Activated CD8-positive, alpha-beta T cell treated with anti-CD3 and anti-CD28 coated beads for 36 hours (primary cell): ENCODE measurements at places on chromosomes 16 and 17.

DNA sequence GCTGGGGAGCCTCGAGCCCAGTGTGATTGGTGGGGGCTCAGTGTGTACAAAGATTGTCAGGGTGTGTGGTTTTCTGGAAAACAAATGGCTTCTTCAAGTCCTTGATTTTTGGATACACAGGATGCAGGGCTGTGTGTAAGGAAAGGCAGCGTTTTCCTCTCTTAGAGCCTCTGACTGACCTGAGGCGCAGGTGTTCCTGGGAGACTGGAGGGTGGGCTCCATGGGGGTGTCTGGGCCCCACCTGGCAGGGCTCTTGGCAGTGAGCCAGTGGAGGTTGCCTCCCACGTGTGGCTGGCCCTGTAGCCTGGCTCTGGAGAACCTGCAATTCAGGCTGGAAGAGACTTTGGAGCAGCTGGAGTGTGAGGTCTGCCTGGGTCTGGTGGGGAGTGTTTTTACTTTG is 5.0 kb downstream of the FOXK2 start:
- no peak overlapping the region for H3K4me3 ChIP-seq
- peaks cover 57% of the 10 kb centered on the region for H3K4me1 ChIP-seq
- H3K36me3 ChIP-seq: peaks cover 21% of the 10 kb centered on the region
- no peak for DNase-seq
- no peaks in the 10 kb centered on the region for H3K27me3 ChIP-seq

DNA sequence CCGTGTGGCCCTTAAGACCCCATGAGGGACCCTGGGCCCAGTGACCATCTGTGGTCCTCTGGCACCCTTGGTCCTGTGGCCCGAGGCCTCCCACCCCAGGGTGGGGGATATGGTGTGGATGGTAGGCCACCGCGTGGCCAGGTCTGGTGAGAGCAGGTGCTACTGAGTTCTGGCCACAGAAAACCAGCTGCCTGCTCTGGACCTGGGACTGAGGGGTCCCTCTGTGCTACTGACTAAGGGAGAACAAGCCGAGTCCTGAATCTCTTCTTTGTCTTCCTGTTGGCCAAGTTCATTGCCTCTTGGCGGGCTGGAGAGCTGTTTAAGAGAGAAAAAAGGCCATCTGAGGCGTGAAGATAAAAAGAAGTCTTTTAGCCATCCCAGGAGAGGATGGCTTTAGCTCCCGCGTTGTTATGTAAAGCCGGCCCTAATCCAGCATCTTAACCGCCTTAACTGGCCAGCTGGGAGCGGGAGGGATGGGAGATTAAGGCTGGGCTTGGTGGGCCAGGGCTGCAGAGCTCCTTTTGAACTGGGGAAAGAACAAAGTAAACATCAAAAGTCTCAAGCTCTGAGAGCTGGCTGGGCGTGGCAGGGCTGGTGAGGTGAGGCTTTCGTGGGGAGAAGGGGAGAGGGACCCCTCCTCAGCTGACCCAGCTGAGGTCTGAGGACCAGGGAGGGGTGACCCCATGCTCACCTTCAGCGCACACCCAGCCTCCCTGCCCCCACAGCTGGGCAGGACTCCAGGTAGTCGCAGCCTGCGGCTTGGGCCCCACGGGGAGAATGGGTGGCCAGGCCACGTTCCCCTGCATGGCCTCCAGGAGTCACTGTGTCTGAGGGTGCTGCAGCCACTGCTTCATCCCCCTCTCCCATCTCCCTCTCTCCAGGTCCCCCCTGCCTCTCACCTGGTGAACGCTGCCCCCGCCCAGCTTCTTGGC is 62.4 kb downstream of the NKD1 start:
- H3K4me3 ChIP-seq: no peak overlapping the region
- DNase-seq: no peak
- H3K36me3 ChIP-seq: no peaks in the 10 kb centered on the region
- H3K4me1 ChIP-seq: peaks cover 5% of the 10 kb centered on the region
- no peak overlapping the region for H3K27ac ChIP-seq

DNA sequence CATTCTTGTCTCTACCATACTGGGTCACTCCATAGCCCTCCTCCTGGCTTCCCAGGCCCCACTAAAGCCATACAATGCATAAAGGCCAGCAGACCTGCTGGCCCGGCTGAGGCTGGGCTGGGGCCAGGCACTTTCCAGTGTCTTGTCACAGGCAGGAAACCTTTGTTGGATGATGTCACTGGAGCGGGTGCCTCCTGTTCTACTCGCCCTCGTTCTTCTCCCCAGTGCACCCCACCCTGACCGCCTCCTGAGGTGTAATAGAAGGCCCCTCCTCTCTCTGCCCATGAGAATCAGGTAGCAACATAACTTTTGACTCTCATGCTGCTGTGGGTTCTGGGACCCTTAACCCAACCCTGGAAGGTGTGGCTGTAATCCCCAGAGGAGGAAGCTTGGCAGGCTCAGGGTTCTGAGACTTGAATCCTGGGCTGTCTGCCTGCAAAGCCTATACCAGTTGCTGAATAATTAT is 54.2 kb upstream of the IL34 start:
- no peak overlapping the region for H3K27ac ChIP-seq
- no peak overlapping the region for H3K4me3 ChIP-seq
- H3K36me3 ChIP-seq: no peaks in the 10 kb centered on the region
- H3K4me1 ChIP-seq: no peaks in the 10 kb centered on the region
- no peaks in the 10 kb centered on the region for H3K27me3 ChIP-seq
- no peak for DNase-seq

DNA sequence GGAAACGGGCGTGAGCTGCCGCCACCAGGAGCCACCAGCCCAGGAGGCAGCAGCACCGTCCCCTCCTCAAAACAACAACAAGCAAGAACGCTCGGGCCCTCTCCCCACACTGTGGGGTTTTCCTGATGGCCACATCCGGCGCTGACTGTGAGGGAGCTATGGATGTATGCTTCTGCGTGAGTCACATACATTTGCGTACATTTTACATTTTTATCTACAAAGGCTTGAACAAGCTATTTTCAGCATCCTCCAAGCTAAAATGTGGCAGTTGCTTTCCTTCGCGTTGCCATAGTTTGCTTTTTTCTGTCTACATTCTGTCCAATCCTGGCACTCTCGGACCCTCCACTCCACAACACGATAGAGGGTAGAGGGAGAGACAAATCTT is 2.0 kb upstream of the ABR start:
- H3K4me1 ChIP-seq: peaks cover 15% of the 10 kb centered on the region
- peaks cover 2% of the 10 kb centered on the region for H3K27me3 ChIP-seq
- H3K4me3 ChIP-seq: no peak overlapping the region
- H3K36me3 ChIP-seq: no peaks in the 10 kb centered on the region
- no peak overlapping the region for H3K27ac ChIP-seq

- no peak overlapping the region for H3K27ac ChIP-seq
- no peak overlapping the region for H3K4me3 ChIP-seq
- no peak for DNase-seq
- no peaks in the 10 kb centered on the region for H3K27me3 ChIP-seq
- no peaks in the 10 kb centered on the region for H3K36me3 ChIP-seq
Measured at GRCh38 chr17:17539591-17539990, 43.4 kb upstream of the RASD1 start.

DNA sequence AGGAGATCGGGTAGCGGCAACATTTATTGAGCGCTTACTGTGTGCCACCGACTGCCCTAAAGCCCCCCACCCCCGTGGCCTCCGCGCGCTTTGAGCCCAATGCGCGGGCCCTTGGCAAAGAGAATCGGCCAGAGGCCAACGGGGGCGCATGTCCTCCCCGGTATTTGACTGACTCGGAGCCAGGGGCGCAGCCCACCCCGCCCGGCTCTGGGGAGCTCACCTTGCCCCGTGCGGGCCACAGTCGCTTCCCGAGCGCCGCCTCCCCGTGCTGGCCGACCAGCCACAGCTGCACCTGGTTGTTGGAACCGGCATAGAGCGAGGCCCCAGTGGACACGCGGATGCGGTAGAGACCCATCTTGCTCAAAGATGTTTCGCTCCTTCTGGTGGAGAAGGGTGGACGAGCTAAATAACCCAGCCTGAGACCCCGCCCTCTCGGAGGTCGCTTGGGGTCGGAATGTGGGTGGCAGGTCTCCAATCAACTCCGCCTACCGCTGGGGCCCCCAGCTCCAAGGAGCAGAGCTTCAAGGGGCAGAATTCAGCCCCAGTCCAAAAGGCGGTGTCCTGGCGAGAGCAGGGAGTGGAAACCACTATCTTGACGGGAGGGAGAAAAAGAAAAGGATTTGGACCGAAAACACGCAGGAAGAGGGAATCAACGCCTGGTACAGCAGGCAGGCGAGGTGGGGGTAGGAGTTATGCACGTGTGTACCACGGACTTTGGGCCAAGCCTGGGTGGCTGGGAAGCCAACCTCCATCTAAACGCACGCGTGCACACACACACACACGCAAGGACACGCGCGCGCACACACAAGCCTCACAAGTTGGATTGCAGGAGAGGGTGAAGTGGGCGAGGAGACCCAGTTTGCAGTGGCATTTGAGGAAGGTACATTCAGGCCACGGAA is at the start of gene ALOX15:
ALOX15 (minus strand) TSS at position 382 of the 899 bp plus-strand sequence; CDS start at position 355, 27 bp downstream.
- no peaks in the 10 kb centered on the region for H3K36me3 ChIP-seq
- H3K27me3 ChIP-seq: peaks cover 64% of the 10 kb centered on the region
- peaks cover 16% of the 10 kb centered on the region for H3K4me1 ChIP-seq
- no peak for DNase-seq

GRCh38 chr16:86833136-86833535 is 254.8 kb downstream of the FOXL1 start:
- H3K36me3 ChIP-seq: no peaks in the 10 kb centered on the region
- H3K4me1 ChIP-seq: no peaks in the 10 kb centered on the region
- no peak overlapping the region for H3K27ac ChIP-seq
- no peak overlapping the region for H3K4me3 ChIP-seq

- no peaks in the 10 kb centered on the region for H3K4me1 ChIP-seq
- no peak overlapping the region for H3K27ac ChIP-seq
- no peak overlapping the region for H3K4me3 ChIP-seq
- H3K36me3 ChIP-seq: no peaks in the 10 kb centered on the region
- H3K27me3 ChIP-seq: peaks cover 1% of the 10 kb centered on the region
Measured at GRCh38 chr16:83713597-83713996, 94.2 kb upstream of the HSBP1 start.

GRCh38 chr16:53599548-53599947 is 96.5 kb upstream of the AKTIP start:
- no peak overlapping the region for H3K27ac ChIP-seq
- DNase-seq: no peak
- no peak overlapping the region for H3K4me3 ChIP-seq
- H3K27me3 ChIP-seq: no peaks in the 10 kb centered on the region
- H3K36me3 ChIP-seq: peaks cover 5% of the 10 kb centered on the region
- no peaks in the 10 kb centered on the region for H3K4me1 ChIP-seq

DNA sequence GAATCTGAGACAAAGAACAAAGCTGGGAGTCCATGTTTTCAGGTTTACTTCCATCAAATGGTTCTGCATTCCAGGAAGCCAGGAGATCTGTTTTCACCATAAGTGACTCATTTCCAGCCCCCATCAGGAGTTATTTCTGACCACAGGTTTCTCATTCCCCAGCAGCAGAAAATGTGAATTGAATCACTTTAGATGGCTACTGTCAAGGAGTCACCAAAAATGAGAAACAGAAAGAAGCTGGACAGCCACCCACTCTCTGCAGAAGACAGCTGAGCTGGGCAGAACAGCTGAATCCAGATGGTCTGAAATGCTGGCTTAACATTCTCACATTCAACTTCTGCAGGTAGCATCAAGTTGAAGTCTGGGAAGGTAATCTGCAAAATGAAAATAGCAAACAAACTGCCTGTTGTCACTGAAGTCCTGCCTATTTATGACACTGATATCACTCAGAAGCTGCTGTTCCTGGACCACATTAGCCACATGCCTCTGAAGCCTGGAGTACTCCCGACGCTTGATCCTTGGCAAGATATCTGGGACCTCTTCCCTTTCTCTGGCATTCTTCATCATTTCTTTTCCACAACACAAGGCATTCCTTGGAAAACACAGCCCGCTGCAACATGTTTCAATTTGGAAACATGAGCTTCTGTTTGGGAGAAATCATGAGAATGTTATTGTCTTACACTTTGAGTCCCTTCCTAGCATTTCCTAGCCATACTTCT is 15.3 kb downstream of the CCL11 start:
- peaks cover 20% of the 10 kb centered on the region for H3K27me3 ChIP-seq
- DNase-seq: no peak
- no peaks in the 10 kb centered on the region for H3K4me1 ChIP-seq

- H3K27ac ChIP-seq: no peak overlapping the region
- no peak for DNase-seq
- peaks cover 4% of the 10 kb centered on the region for H3K4me1 ChIP-seq
- no peaks in the 10 kb centered on the region for H3K27me3 ChIP-seq
Measured at GRCh38 chr17:73257516-73257915, 4.2 kb downstream of the CPSF4L start.

DNA sequence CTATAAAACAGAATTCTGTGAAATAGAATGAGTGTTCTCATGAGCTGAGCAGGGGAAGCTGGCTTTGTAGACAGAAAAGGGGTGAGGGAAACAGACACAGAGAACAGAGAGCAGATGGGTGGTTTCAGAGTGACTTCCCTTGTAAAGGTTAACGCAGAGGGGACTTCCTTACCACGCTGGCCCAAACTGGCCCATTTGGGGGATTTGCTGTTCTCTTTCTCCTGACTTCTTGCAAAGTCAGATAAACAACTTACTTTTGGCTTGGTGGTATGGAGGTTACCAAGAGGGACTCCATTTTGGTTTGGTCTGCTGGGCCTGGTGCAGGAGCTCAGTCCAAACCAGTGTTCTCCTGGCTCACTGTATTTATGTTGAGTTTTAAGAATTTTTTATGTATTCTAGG is 48.4 kb downstream of the SEC14L1 start:
- H3K4me1 ChIP-seq: peaks cover 36% of the 10 kb centered on the region
- peak overlapping the region; percentile 95 for H3K27ac ChIP-seq
- no peaks in the 10 kb centered on the region for H3K27me3 ChIP-seq
- H3K4me3 ChIP-seq: peak overlapping the region; percentile 53
- peaks cover 27% of the 10 kb centered on the region for H3K36me3 ChIP-seq

- no peaks in the 10 kb centered on the region for H3K27me3 ChIP-seq
- H3K36me3 ChIP-seq: peaks cover 38% of the 10 kb centered on the region
- H3K4me3 ChIP-seq: no peak overlapping the region
- H3K4me1 ChIP-seq: peaks cover 16% of the 10 kb centered on the region
- peak overlapping the region; percentile 38 for H3K27ac ChIP-seq
Measured at GRCh38 chr16:87733190-87733589, 32.6 kb downstream of the KLHDC4 start.

DNA sequence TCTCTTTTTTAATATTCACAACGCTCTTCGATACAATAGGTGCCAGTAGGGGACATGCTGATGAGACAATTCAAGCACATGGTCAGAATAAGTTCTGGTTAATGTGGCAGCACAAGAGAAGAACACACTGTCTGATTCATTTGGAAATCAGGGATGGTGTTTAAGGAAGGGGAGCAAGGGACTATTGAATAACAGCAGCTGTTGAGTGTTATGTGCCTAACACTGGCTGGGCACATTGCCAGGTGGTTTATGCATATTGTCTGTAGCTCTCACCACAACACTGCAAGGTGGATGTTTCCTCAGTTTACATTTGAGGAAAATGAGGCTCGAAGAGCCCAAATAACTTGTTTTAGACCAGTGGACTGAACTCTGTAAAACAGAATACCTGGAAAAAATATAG is 44.2 kb downstream of the LYRM9 start:
- no peak for DNase-seq
- H3K4me1 ChIP-seq: peaks cover 20% of the 10 kb centered on the region
- H3K36me3 ChIP-seq: no peaks in the 10 kb centered on the region
- H3K27ac ChIP-seq: no peak overlapping the region

DNA sequence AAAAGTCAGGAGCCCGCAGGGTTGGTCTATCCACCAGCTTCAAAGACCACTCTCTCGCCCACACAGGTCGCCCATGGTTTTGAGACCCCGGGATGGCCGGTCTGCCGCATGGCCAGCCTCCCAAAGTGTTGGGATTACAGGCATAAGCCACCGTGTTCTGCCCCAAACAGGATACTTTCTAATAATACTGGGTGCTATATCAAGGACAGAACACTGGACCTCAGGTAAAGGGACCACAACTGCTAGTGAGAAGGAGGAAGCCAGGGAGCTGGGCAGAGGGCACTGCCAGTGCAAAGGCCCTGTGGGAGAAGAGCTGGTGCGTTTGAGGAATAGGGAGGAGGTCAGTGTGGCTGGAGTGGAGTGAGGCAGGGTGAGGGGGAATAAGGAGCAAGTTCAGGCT is 34.1 kb downstream of the IL21R start:
- H3K4me1 ChIP-seq: peaks cover 20% of the 10 kb centered on the region
- no peaks in the 10 kb centered on the region for H3K27me3 ChIP-seq
- H3K36me3 ChIP-seq: peaks cover 91% of the 10 kb centered on the region
